Activated CD4-positive, CD25-positive, alpha-beta regulatory T cell treated with anti-CD3 and anti-CD28 coated beads, Interleukin-2, amount 50 U/mL, for 24 hours (primary cell): ENCODE measurements at places on chromosomes 11 and 22.

DNA sequence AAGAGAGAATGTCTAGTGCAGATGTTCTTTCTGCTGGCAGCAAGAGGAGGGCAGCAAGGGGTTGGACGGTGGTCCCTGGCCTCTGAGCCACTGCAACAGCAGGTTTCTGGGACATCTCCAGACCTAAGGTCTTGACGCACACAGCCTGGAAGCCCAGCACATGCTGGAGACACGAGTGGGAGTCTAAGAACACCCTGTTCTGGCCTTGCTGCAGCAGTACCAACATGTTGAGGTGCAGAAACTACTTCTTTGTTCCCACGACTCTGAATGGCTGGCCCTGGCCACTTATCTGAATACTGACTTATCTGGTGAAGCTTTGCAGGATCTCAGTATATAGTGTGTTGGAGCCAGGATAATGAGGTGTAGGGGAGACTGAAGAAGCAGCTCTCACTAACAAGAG, 6.8 kb downstream of the MICAL2 start:
- no peak for ATAC-seq

GRCh38 chr11:19294444-19294843, 53.7 kb upstream of the E2F8 start:
- ATAC-seq: no peak

- no peak for ATAC-seq
These were observed 15.7 kb upstream of the GNB1L start for GRCh38 chr22:19870153-19871022.

GRCh38 chr11:43825217-43825816, 55.3 kb upstream of the ALKBH3 start:
- ATAC-seq: no peak

DNA sequence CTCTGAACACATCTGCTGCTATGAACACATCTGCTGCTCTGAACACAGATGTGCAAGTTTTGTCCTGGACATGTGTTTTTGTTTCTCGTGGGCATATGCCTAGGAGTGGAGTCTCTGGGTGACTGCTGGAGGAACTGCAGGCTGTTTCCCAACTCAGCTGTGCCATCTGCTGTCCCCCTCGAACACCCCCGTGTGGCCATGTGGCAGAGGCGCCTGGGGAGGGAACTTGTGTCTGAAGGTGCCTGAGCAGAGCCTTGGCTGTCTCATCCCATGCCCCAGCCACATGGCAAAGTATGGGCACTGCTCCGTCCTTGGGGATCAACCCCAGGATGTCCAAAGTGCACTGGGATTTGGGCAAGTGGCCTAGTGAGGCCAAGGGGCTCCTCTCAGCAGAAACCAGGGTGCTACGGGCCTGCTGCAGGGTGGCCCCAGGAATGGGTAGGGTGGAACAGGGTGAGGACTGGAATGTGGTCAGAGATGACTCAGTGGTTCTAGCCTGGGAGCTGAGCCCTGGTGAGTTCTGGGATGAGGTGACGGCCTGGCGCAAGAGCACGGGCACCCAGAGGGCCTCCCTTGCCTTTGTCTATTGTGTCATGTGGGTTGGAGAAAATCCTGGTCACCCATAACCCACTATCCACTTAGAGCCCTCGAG, 14.7 kb downstream of the GATD1 start:
- no peak for ATAC-seq

- ATAC-seq: no peak
These were observed 2.5 kb downstream of the NCF4 start for GRCh38 chr22:36863281-36863680.

GRCh38 chr11:75463106-75463774, 30.2 kb upstream of the KLHL35 start:
- ATAC-seq: no peak

DNA sequence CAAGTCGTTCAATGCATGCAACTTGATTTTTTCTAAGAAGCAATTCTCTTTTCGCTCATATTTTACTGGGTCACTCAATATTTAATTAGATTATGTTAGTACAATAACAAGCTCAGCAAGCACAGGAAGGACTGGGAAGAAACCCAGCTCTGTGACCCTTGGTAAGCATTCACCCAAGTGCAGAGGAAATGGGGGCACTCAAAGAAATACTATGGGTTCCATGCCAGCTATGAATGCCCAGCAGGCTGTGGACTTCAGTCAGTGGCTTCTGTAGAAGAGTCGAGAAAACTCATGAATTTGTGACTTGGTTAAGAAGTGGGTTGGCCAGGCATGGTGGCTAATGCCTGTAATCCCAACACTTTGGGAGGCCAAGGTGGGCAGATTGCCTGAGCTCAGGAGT, 123.6 kb downstream of the GALNT18 start:
- ATAC-seq: no peak

GRCh38 chr11:65944767-65945166, 513 bp upstream of the TSGA10IP start:
- ATAC-seq: no peak

GRCh38 chr11:128374026-128374425, 213.3 kb downstream of the ETS1 start:
- ATAC-seq: no peak
